Ureter (tissue), 1 donor: ENCODE measurements at places on chromosomes 11 and 22. TPM values are rescaled to one million over a fixed set of nuclear protein-coding genes. Genes with fewer than 3 reads are reported as not detected.

The C11orf65 gene
- total RNA-seq = 1.5 TPM

The GLYAT gene
- not detected for total RNA-seq

The CREB3L1 gene
- total RNA-seq = 39.6 TPM

The BTBD18 gene
- not detected for total RNA-seq
